IPS DF 19.7 (cell line): ENCODE measurements at places on chromosomes 11 and 22.

- no peak for DNase-seq
Observed at GRCh38 chr11:35683728-35684339, 21.3 kb downstream of the TRIM44 start.

- no peak for DNase-seq
Observed at GRCh38 chr11:63889344-63889743, 27.6 kb downstream of the RCOR2 start.

DNA sequence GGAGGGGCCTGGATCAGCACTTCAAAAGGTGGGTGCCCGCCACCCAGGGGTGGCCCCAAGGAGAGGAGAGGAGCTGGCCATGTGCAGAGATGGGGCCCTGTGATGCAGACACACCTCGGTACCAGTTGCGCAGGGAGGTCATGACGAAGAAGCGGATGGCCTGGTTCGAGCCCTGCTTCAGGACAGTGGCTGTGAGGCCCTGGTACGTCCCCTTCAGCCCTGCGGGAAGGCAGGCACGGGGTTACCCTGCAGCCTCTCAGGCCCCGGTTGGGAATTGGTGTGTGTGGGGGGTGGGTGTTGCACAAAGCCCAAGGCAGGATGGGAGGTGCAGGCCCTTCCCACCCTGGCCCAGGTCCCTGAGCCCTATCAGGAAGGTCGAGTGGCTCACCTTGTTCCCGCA is 1.8 kb downstream of the SLC25A1 start:
- DNase-seq: no peak

- DNase-seq: no peak
Observed at GRCh38 chr11:14270690-14271542, 88.1 kb downstream of the RRAS2 start.

GRCh38 chr11:78219493-78220217 is 30.9 kb downstream of the USP35 start:
- no peak for DNase-seq
